ENCODE measurements at places on chromosomes 7 and 10.

- no peak for DNase-seq
Measured at GRCh38 chr10:31606841-31607240, 287.8 kb downstream of the ZEB1 start.

- peak; percentile 87 for DNase-seq
Measured at GRCh38 chr10:93115661-93116383, 42.1 kb downstream of the CYP26A1 start.

- no peak for DNase-seq
Measured at GRCh38 chr7:153401795-153402720, 642.5 kb downstream of the ACTR3B start.

- DNase-seq, result no peak
Measured at GRCh38 chr10:95790982-95791381, 35.0 kb downstream of the ENTPD1 start.

- DNase-seq, result no peak
Measured at GRCh38 chr10:94680544-94680943, 3.0 kb upstream of the CYP2C18 start.

Data from thyroid gland (tissue), 4 donors.